ENCODE measurements at places on chromosomes 6 and 20. TPM values are rescaled to one million over a fixed set of nuclear protein-coding genes. Genes with fewer than 3 reads are reported as not detected.

The OR2H2 gene
- not detected for total RNA-seq

The SUPT3H gene
- total RNA-seq: 8.4 TPM

The TTPAL gene
- 16.1 TPM for total RNA-seq

The ANKRD66 gene
- not detected for total RNA-seq

The GRIK2 gene
- not detected for total RNA-seq

The RRAGD gene
- total RNA-seq: 10.8 TPM

The PTCRA gene
- total RNA-seq: not detected

The RAET1L gene
- not detected for total RNA-seq

The TP53INP2 gene
- total RNA-seq: 3.7 TPM

The SAPCD1 gene
- 11.3 TPM for total RNA-seq

The GCNT2 gene
- 4.9 TPM for total RNA-seq

The SLC4A11 gene
- total RNA-seq: 1.7 TPM

The ADGB gene
- total RNA-seq: not detected

The SLC22A16 gene
- not detected for total RNA-seq

The APCDD1L gene
- not detected for total RNA-seq

The DDX39B gene
- total RNA-seq: 444 TPM

The LTB gene
- 1,438 TPM for total RNA-seq

The HLA-DRA gene
- 58.1 TPM for total RNA-seq

The CAGE1 gene
- not detected for total RNA-seq

The POU5F1 gene
- not detected for total RNA-seq

The GPR63 gene
- total RNA-seq: 2.2 TPM

The DAAM2 gene
- not detected for total RNA-seq

The TENT5A gene
- total RNA-seq: 0.66 TPM

The CD40 gene
- total RNA-seq: 0.71 TPM

The GJA1 gene
- not detected for total RNA-seq

The MYL9 gene
- not detected for total RNA-seq

The GATA5 gene
- not detected for total RNA-seq

The IPCEF1 gene
- 20.0 TPM for total RNA-seq

The TRIM15 gene
- not detected for total RNA-seq

The TGM3 gene
- total RNA-seq: not detected

The NDUFAF4 gene
- total RNA-seq: 31.9 TPM

The HLA-DQA1 gene
- total RNA-seq: 8.8 TPM

The TPD52L1 gene
- not detected for total RNA-seq

The SLC18B1 gene
- total RNA-seq: 9.2 TPM

The PGBD1 gene
- total RNA-seq: 1.2 TPM

The RAMACL gene
- total RNA-seq: 0.20 TPM

The TP53TG5 gene
- 0.08 TPM for total RNA-seq

The MOXD1 gene
- not detected for total RNA-seq

The SRPK1 gene
- total RNA-seq: 69.9 TPM

The SLA2 gene
- total RNA-seq: 65.9 TPM

The OLIG3 gene
- total RNA-seq: not detected

The POM121L2 gene
- not detected for total RNA-seq

The GRM1 gene
- total RNA-seq: not detected

The ZFP64 gene
- total RNA-seq: 10.9 TPM

The C20orf144 gene
- total RNA-seq: 0.18 TPM

The TGIF2 gene
- 27.1 TPM for total RNA-seq

The GABRR1 gene
- not detected for total RNA-seq

The GINS1 gene
- 18.9 TPM for total RNA-seq
